Stimulated activated CD4-positive, alpha-beta T cell treated with anti-CD3 and anti-CD28 coated beads, Interleukin-2, amount 100 ng/mL, for 24 hours (primary cell): ENCODE measurements at places on chromosomes 5 and 9.

GRCh38 chr9:135145312-135145711 is 57.8 kb downstream of the OLFM1 start:
- DNase-seq = no peak

- no peak for DNase-seq
Observed at GRCh38 chr9:131459056-131459455, 43.7 kb upstream of the POMT1 start.

GRCh38 chr9:107350443-107350842 is 67.4 kb downstream of the RAD23B start:
- no peak for DNase-seq

DNA sequence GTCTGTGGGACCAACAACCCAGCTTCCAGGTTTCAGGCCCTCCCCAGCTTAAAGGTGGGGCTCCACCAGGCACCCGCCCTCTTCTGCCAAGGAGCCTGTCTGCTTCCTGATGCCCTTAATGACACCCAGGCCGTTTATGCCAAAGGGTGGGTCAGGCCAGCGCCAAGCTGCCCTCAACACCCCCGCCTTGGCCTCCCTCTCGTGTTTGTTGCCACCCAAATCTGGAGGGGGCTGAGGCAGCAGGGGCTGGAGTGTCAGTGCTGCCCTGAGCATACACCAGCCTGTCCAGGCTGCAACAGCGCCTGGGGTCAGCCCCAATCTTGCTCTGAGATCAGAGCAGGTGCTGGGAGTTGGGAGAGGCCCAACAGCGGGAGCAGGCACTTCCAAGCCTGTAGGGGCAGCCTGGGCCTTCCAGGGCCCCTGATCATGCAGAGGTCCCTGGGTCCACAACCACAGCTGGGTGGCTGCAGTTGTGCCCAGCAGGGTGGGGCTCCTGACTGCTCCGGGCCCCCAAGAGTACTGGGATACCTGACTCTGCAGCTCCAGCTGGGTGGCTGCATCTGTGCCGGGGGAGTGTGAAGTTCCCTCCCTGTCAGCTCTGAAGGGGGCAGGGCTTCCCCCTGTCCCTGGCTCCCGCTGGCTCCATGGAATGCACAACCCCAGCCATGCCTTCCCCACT is 34.5 kb upstream of the TYRP1 start:
- no peak for DNase-seq

DNA sequence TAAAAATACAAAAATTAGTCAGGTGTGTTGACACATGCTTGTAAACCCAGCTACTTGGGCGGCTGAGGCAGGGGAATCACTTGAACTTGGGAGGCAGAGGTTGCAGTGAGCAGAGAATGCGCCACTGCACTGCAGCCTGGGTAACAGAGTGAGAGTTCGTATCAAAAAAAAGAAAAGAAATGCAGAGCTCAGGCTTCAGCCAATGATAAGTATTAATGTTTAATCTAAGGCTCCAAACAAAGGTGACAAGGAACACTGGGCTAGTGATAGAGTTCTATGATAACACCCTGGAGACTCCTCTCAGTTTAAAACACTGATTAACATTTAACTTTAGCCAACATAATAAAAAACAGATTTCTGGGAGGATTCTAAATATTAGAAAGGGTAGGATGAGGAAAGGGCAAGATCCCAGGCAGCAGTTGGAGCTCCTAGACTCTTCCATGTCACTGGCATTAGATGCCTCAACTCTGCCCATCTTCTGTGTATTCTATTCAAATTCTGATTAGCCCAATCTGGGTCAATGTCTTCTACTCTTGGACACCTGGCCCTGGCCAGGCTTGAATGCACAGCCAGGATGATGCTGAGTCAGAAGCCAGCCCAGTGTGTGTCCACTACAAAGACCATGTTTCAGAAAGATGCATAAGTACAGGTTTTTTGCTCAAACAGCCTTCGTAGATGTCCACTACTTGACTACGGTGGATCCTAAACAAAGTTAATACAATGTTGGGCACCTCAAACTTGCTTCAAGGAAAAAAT is 91.0 kb upstream of the FAM169A start:
- no peak for DNase-seq

DNA sequence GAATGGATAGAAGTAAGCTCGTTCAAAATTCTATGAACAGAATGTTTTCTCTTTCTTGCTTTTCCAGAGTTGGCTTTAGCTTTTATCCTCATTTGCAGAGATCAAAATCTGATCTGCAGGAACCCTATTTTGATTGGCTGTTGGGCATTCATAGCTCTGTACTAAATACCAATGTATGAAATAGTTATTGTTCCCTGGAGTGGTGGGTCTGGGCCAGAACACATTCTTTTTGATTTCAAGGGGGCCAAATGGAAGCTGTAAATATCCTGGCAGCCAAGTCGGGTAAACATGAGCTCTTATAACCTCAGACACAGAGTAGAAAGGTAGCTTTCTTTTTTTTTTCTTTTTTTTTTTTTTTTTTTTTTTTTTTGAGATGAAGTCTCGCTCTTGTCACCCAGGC is 241.5 kb downstream of the PDZD2 start:
- no peak for DNase-seq

DNA sequence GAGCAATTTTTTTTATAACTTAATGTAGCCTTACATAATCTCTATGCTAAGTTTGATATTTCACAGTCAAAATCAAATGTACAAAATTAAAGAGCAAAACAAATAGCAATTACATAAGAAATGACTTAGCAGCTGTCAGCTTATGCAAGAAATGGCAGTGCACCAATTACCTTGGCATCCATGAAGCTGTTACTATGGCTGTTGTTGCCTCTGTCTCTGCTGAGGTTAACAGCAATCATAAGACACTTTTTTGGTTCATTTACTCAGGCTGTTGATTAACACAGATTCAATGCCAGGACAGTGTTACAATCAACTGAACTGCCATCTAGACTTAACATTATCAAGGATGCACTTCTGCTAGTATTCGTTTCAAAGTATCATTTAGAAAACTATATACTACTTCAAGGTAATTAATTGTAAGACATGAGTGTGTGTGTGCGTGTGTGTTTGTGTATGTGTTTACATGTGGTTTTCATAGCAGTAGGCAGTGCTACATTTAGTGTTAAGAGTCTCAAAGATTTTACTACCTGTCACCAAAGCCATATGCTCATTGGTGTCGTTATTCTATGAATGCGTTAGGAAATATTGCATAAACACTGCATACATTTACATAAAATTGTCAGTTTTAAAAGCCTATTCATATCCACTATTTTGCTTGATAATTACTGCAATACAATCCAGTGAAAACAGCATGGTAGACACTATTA is 1084.2 kb upstream of the COX7C start:
- no peak for DNase-seq

DNA sequence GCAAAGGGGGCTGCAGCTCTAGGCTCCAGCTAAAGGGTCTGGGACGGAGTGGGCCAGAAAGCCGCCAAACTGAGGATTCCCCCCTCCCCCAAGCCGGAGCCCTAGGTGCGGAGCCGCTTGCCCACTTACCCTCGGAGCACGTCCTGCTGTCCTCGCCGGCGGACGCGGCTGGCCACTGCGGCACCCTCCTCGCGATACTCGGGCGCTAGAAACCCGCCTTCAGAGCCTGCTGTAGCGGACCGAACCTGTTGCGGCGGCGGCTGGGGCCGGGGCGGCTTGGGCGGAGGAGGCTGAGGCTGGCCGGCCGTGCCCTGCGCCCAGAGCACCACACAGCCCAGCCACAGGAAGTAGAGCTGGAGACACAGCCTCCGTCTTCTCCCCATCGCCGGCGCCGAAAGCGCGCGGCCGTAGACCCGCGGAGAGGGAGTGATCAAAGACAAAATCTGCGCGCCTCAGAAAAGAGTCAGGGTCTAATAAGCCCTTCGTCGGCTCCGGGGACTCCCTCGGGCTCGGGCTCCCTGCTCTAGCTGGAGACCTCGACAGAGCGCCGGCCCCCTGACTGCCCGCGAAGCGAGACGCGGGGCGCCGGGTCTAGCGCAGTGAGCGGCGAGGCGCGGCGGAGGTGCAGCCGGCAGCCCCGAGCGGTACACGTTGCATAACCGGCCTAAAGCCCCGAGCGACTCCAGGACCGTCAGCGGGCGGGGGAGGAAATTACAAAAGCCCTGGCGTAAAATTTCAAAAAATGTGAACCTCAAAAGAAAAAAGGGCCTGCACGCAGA is 635 bp downstream of the FBN2 start:
- no peak for DNase-seq

DNA sequence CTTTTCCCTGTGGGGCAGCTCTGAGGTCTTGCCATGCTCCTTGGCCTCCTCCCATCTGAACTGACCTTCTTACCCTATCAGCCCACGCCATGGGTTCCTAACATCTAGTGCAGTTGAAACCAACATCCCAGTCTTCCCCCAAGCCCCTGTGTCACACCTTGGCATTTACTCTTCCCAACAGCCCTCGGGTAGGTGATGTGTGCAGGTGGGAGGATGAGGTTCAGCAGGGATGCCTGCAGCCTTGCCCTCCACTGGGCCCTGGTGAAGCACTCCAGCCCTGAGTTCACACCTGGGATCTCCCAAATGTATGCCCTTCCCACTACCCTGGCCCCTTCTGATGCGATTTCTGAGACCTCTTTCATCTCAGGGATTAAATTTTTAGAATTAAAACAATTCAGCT is 15.5 kb downstream of the IRX2 start:
- no peak for DNase-seq

DNA sequence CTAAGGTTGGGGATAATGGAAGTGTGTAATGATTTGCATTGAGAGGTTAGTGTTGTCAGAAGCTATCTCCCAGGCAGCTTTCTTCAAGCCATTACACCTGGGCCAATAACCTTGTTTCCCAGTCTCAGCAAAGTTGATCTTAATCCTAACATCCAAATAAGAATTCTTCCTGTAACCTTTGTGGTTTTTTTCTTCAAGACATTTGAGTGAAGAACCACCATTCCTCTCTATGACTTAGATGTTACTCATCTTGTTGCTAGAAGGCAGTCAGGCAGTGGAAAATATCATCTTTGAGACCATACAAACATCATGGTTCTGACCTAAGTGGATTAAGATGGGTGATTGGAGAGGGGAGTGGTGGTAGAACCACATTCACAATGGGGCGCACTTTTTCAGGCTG is 103.5 kb downstream of the NDUFAF2 start:
- DNase-seq = no peak

DNA sequence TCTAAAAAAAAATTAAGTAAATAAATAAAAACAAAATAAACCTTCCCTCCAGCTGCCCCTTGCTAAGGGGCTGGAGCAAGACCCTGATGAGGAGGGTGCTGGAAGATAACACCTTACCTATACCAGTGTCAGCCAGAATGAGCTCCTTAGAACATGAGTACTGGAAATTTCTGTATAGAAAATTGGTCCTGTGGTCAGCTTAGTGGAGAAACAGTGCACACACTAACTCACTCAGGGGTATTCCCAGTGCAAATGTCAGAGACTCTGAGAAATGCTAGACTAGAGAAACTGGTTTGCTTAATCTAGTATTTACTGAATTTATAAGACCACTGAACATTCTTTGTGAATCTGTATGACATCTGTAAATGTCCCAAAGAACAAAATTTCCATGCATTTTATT is 62.1 kb upstream of the CTXN3 start:
- DNase-seq = no peak

DNA sequence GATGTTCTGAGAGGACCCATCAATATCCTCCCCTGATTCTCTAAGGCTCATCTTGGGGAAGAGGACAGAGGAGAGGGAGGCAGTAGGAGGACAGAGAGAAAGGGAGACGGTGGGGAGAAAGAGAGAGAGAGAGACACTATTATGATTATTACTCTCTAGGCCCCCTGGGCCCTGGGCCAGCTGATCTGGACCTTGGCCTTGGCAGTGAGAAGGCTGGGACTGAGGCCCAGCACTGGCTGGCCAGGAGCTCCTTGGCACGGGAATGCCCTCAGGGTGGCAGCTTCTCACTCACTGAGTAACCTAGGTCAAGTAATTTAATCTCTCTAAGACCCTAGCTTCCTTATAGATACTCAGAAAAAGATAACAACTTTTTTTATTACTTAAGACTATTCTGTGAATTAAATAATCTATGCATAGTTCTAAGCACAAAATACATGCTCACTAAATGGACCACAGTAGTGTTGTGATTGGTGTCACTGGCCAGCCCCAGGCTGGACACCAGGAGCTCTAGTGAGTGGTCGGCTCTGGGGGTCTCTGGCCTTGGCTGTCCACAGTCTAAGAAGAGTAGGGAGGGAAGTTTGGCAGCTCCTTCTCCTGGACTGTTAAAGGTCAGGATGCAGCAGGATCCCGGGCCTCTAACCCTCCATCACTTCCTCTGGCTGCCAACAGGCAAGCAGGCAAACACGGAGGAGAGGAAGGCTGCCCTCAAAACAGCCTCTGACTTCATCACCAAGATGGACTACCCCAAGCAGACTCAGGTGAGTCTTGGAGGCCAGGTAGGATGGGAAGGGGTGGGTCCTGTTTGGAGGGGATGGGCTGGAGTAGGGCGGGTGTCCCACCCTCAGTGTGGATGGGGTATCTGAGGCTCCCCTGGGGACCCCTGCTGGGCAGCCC is 50.0 kb downstream of the GSN start:
- DNase-seq = no peak

DNA sequence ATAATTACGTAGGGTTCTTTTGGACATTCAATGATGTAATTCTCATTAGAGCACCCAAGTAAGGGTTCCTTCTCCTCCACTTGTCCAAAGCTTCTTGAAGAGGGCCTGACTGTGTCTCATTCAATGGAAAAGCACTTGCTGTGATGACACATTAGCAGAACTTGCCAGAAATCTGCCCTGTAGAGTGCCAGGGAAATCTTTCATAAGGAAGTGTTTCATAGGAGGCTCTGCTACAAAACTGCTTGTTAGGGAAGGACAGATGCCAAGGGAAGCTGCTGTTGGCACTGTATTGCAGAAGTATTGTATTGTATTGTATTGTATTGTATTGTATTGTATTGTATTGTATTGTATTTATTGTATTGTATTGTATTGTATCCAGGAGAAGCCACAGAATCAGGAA is 45.5 kb upstream of the MPDZ start:
- DNase-seq = no peak

DNA sequence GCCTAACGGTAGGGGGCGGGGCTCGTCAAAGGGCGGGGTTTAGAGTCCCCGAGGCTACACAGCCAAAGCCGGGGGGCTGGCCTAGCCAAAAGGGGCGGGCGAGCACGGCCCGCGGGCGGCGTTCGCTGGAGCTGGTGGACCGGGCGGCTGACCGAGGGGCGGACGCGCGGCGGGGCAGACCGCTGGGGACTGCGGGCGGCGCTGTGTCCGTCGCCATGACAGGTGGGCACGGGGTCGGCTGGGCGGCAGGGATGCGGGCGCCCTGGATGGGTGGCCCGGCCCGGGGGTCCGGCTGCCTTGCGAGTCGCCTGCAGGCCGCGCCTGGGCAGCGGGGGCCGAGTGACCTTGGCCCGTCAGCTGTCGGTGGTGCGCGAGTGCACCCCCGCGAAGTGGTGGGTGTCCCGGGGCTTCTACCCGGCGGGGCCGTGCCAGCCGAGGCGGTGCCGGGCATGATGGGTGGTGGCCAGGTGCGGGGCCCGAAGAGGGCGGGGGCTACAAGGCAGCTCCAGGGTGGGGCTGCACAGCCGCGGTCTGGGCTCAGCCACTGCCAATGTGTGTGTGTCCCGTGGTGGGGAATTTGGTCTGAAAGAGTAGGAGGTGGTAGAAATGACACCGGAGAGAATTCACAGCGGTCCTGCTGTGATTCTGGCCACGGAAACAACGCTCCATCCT is at the start of gene CARD19:
Gene CARD19, plus strand, starts transcription at position 87 of the 672 bp plus-strand sequence. Its CDS starts 129 bp downstream, at position 216.
- DNase-seq = peak; percentile 61

- no peak for DNase-seq
Observed at GRCh38 chr5:84260140-84260539, 124.5 kb downstream of the EDIL3 start.
